ENCODE measurements at places on chromosomes 6 and 20. TPM values are rescaled to one million over a fixed set of nuclear protein-coding genes. Genes with fewer than 3 reads are reported as not detected.

- DNase-seq: no peak
Observed at GRCh38 chr20:54688476-54688875, 213.1 kb downstream of the DOK5 start.

DNA sequence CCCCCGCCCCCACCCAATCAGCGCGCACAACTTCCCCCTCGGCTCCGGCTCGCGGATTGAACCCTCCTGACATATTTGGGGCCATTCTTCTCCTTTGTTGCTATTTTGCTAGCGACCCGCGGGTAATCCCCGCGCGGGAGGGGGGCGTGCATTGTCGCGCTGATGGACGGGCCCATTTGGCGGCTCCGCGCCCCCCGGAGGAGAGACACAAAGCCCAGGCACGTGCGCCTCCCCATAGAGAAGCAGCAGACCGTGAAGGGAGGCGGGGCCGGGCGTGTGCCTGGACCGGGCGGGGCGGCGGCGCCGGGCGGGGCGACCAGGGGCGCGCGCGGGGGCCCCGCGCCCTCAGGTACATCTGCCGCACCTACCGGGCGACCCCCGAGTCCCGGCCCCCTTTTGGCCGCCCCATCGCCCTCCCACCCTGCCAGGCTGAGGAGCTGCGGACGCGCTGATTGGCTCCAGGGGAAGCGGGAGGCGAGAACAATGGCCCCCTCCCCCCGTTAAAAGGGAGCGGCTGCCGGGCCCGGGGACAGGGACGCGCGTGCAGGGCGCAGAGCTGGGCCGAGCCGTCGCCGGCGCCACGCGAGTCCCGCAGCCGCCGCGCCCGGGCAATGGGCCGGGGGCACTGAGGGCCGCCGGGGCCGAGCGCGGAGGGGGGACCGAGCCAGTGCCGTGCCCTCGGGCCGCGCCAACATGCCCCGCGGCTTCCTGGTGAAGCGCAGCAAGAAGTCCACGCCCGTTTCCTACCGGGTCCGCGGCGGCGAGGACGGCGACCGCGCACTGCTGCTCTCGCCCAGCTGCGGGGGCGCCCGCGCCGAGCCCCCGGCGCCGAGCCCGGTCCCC is at the start of gene INSM1:
Gene INSM1, plus strand, starts transcription at position 530 of the 843 bp plus-strand sequence. Its CDS starts 164 bp downstream, at position 694.
- no peak for DNase-seq

GRCh38 chr6:18997375-18997826 is 610.3 kb downstream of the RNF144B start:
- DNase-seq: no peak

DNA sequence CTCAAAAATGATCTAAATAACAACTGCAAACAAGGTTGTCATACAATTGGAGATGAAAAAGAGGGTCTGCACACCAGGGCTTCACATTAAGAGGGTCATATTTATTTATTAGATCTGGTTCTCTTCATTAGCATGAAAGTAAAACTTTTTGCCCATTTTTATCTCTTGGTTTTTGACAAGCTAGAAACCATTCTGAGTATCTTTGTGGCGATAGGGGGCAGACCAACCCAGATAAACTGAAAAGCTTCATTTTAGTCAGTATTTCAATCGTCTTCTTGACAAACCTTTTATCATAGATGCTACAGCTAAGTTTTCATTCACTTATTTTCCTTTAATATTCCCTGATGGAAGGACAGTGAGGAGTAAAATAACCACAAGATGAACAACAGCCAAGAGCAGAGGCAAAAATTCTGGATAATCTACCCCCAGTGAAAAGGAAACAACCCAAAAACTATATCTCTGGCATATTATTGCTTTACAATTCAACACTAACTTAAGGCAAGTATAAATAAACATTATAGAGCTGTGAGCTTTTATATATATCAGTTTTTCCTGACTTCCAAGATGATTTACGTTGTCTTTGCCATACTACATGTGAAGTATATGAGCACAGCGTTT is 45.2 kb downstream of the THEMIS start:
- peak; percentile 27 for DNase-seq

DNA sequence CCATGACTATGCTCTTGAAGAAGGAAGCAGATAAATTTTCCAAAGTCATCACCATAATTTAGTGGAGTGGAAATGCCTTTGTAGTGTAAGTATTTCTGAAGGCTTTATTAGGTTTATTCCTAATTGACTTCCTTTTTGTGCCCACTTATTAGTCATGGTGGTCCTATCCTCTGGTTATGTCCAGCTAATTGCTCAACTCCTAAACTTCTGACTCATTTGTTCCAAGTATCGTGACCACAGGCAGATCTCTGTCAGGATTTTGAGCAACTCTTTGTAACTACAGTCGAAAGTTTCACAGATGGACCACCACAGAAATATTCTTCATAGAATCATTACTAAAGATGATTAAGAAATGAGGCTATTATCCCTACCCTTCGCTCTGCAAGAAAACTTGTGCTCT is 315.6 kb upstream of the PTCHD4 start:
- DNase-seq: no peak

DNA sequence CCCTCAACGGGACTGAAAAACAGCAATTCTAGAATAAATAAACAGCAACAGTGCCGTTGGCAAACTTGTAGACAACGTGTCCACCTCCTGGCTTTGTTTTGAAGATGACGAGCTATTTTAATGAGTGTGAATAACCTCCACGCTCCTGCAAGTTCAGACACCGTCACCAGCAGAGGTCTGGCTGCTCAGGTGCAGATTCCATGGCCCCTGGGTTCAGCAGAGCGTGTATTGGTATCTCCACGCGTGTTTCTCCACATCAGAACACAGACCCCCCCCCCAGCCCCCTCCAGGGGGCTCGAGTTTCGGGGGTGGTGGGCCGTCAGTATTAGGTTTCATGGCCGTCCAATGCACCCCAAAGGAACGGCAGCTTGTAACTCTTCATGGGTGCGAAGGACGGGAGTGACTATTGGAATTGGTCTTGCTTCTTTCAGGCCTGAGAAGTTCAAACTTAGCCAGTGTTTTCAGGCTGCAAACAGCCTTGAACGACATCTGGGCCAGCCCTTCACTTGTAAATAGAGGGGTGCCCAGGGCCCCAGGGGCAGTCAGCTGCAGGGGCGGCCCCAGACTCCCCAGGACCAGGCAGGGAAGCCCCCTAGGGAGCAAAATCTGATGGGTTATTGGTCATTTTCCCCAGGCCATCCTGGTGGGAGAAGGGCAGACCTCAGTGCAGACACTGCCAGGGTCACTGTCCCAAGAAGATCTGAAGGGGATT is 308.6 kb downstream of the TAF4 start:
- DNase-seq: no peak

- no peak for DNase-seq
Observed at GRCh38 chr6:154292855-154293519, 63.6 kb downstream of the IPCEF1 start.

DNA sequence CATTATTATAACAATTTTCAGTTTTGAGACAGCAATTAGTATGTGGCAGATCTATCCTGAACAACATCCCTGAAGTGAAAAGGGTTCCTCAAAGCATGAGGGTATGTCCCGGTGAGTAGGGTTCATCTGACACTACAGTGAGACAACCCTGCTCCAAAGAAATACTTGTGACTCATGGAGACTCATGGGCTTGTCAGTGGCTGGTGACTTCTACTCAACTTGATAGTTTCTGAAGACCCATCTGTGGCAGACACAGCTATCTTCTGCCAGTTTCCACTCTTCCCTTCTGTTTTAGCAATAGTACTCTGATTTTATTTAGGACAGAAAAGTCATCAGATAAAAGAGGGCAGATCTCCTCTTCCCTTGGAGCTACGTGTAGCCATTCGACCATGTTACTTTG is 41.4 kb downstream of the MAP3K7 start:
- DNase-seq: no peak

DNA sequence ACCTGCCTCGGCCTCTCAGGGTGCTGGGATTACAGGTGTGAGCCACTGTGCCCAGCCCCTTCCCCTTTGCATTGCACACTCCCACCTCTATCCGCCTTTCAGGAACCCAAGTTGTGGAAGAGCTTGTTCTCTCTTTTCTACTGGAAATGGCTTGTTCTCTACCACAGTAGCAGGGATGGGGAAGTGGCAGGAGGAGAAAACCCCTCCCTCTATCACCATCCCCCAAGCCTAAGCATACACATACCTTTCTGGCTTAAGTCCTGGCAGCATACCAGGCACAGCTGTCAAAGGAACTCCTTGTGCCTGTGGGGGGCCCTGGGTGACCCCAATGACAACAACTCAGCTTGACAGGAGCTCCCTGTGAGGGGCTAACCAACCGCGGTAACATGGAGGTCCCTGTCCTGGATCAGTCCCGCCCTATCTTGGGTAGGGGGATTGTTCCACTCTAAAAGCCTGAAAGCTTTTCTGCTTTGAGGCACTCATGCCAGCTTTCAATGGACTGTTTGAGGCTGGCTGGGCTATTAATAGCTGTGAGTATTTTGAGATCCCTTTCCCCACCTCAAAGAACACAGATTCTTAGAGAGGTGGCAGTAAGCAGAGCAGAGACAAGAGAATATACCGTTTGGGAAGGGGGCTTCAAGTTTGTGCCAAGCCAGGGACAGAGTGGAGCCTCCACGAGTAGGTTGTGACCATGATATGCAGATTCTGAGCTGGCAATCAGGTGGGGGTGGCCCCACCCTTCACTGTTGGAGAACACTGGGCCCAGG is 2.3 kb downstream of the KLHDC3 start:
- DNase-seq: no peak

- DNase-seq: peak; percentile 28
Observed at GRCh38 chr20:57879779-57880570, 170.2 kb upstream of the PMEPA1 start.

DNA sequence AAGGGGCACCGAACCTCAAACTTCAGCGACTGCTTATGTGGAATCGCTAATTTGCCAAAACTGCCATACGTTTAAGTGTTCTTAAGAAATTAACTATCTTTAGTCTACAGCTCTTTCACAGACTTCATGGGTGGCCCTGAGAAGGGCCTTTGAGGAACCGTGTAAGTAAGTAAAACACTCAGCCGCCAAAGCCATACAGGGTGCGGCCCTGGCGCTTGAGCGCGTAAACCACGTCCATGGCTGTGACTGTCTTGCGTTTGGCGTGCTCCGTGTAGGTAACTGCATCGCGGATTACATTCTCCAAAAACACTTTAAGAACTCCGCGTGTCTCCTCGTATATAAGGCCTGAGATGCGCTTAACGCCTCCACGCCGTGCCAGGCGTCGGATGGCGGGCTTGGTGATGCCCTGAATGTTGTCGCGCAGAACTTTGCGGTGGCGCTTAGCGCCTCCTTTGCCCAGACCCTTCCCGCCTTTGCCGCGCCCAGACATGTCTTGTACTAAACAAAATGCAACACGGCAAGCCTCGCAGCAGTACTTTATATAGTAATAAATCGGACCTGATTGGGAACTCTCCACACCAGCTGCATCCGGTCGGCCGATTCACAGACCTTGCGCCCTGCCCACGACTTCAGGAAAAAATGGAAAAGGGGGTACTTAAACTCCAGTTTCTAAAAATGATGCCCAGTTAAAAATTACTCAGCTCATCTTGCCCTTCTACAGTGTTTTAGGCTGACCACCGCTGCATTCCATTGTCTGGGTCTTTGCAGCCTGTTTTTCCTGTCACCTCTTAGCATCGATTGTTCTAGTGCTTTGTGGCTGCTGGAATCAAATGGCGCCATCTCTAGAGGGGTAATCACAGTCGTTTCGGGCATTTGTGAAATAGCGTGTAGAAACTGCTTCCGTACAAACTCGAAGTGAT is 38.9 kb downstream of the OR2B2 start:
- peak; percentile 79 for DNase-seq

- DNase-seq: peak; percentile 64
Observed at GRCh38 chr6:148747471-148748165, 788 bp downstream of the UST start.

DNA sequence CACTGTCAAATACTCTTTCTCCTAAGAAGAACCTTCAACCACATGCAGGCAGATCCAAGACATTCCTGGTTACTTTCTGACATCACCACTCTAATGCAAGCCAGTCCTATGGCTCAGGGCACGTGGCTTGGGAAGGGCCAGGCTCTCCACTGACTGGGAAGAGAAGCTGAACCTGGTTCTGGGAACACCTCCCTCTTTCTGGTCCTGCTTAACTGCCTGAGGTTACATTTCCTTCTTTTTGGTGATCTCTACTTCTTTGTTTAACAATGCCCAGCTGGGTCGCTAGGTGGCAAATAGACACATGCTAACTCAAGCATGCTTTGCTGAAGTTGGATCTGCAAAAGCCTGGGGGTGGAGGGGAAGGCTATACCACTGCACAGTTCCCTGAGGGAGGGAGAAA is 249.8 kb downstream of the GMDS start:
- no peak for DNase-seq

The RALGAPB gene
- total RNA-seq: 36.5 TPM

The BPIFA2 gene
- not detected for total RNA-seq

The OR2H2 gene
- not detected for total RNA-seq

The LY86 gene
- 7.0 TPM for total RNA-seq

The HCRTR2 gene
- not detected for total RNA-seq

The PDE7B gene
- 5.7 TPM for total RNA-seq

The MTFR2 gene
- total RNA-seq: 0.58 TPM

The SS18L1 gene
- 14.2 TPM for total RNA-seq

The WFDC12 gene
- not detected for total RNA-seq

The SLCO4A1 gene
- total RNA-seq: 5.9 TPM

Measured in mucosa of gallbladder (tissue), 1 donor.